Memory B cell (primary cell): ENCODE measurements at places on chromosomes 7 and 10.
A peak's percentile ranks its signal among the peaks of the same experiment; 100 is the strongest.

DNA sequence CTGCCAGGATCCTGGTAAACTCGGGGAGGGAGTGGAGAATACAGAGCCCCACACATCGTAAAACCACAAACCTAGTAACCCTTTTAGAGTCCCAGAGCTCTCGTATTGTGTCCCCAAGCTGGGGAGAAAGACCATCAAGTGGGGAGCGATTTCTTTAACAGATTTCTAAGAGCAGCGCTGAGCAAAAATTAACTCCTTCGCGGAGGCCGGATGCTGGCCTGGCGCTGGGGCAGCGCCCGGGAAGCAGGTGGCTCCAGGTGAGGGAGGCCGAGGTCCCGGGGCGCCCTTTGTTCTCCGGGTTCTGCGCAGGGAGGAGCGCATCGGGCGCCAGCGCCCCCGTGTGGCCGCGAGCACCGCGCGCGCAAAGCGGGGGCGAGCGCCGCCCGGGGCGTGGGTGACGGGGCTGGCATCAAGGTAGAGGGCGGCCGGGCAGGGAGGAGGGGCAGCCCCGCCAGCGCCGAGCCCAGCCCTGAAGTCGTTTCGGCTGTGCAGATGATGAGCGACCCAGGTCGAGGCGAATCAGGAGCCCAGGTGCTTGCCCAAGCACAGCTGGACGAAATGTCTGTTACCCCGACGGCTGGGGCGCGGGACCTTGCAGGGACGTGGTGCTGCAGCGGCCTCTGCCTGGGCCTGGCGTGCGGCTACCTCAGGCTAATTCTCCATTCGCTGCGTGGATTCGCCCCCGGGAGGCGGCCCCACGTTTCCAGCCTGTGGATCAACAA, 10.4 kb upstream of the FGFR2 start:
- DNase-seq = no peak

GRCh38 chr7:89085580-89085979, 290.0 kb upstream of the TEX47 start:
- DNase-seq = no peak

- no peak for DNase-seq
These were observed 192.6 kb downstream of the MGMT start for GRCh38 chr10:129659508-129660268.

DNA sequence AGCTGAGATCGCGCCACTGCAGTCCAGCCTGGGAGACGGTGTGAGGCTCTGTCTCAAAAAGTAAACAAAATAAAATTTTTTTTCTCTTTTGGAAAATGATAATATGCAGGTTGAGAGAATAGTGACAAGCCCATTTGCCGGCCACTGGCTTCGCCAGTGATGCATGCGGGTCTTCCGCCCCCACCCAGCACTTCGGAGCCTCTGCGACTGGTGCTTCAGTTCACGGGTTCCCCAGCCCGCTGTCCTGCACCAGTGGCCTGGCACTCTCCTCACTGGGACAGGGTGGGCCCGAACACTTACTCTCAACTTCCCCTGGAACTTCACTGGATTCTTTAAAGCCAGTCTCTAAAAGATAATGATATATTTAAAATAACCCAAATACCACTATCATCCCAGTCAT, 2.7 kb downstream of the SUN1 start:
- no peak for DNase-seq

GRCh38 chr10:88041243-88042159, 178.1 kb downstream of the PTEN start:
- DNase-seq = no peak

- no peak for DNase-seq
These were observed 575.1 kb downstream of the GALNT17 start for GRCh38 chr7:71707041-71707440.

DNA sequence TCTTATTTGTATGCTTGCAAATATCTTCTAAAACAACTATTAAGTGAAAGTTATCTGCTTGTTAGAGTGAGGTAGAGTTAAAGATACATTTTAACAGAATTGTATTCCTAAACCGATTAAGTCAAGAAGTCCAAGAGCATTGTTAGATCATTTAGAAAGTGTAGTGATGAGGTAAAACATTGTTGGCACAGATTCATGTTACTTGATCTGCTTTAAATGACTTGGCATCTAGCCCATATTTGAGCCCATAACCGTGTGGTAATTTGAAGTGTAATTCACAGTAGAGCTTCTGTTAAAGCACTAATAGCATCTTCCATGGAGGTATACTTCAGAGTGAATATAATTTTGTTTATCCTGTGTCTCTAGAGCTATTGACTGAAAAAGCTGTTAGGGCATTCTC, 62.1 kb downstream of the PTEN start:
- DNase-seq = no peak

DNA sequence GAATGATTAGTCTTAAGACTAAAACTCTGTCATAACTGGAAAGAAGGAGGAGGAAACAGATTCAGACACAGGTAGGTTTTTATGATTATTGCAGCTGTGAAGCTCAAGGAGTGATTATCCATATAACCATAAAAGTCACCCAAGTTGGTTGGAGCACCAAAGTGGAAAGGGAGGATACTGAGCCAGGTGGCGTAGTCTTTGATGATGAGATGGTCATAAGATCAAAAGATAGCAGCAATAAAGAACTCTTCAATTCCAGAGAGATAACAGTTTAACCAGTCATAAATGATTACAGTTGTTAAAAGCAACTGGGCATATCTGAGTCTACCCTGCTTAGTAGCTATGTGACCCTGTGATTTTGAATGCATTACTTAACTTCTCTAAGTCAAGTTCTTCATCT, 8.4 kb downstream of the ABCB1 start:
- DNase-seq = no peak

DNA sequence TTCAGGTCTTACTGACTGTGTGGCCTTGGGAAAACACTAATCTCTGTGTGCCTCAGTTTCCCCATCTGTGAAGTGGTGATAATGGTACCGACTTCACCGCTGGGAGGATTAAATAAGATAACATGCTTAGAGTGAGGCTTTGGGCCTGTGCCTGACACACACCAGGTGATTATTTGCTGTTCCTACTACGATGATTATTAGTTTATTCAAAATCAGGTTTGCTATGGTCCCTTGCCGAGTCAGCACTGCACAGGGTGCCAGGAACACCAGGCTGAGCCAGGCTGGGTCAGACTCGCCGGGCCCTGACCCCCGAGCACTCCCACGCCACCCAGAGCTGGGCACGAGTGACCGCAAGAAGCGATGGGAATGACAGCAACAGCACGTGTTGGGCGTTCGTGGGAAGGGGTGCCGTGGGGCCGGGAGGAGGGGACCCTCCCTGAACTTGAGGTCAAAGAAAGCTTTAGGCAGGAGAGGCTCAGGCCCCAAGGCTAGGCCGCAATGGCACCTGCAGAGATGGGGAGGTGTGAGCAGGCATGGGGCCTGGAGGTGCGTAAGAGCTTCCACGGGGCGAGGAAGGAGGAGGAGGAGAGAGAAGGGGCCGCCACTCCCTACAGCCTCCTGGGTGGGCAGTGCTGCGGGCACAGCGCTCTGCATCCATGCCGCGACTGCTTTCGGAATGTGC, 325.4 kb downstream of the DNAJB6 start:
- no peak for DNase-seq

- DNase-seq = no peak
These were observed at the start of gene RGR for GRCh38 chr10:84244651-84245270. Gene RGR, plus strand, starts transcription at chr10:84245053. Its CDS starts 38 bp downstream, at chr10:84245091.

GRCh38 chr10:33237736-33238624, 96.5 kb downstream of the NRP1 start:
- no peak for DNase-seq

- DNase-seq = no peak
These were observed 141.6 kb downstream of the CPEB3 start for GRCh38 chr10:92149261-92149660.

DNA sequence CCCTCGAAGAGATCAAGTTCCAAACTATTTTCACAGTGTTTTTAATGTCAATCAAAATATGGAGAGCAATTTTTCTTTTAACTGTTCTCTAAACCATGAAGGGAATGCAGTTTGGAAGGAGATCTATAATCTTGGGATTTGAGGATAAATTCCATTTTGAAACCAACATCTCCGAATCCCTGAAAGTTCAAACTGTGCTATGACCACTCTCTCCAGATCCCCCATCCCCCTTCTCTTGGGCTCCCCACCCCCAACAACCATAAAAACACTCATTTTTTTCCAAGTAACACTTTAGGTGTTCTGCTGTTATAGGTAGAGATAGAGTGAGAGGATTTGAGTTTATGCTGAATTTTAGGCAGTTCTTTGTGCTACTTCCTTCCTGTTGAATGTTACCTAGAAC, 1.7 kb downstream of the CALD1 start:
- no peak for DNase-seq

DNA sequence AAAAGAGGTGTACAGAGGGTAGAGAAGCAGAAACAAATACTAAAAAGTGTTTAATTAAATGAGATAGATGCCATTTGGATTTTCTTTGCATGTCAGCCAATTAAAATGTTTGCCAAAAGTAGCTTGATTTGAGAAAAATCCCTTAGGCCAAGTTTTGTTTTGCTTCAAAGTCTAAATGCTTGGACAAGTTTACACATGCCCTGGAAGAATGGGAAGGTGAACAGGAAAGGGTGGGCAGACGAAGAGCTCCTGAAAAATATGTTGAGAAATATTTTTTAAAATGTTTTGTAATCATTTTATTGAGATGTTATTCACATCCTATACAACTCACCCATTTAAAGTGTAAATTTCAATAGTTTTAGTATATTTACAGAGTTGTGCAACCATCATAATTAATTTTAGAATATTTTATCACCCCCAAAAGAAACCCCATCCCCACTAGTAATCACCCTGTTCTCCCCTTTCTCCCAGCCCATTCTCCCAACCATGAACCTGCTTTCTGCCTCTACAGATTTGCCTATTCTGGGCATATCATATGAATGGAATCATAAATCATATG, 98.5 kb upstream of the ANK3 start:
- DNase-seq = no peak

- no peak for DNase-seq
These were observed 59.8 kb downstream of the GRID1 start for GRCh38 chr10:86306628-86307278.

GRCh38 chr7:136868496-136869000, at the start of gene CHRM2:
Gene CHRM2, plus strand, starts transcription at chr7:136868652. Its CDS starts 146,214 bp downstream, at chr7:137014866.
- no peak for DNase-seq

- DNase-seq = no peak
These were observed 22.2 kb downstream of the MKX start for GRCh38 chr10:27723436-27723835.

DNA sequence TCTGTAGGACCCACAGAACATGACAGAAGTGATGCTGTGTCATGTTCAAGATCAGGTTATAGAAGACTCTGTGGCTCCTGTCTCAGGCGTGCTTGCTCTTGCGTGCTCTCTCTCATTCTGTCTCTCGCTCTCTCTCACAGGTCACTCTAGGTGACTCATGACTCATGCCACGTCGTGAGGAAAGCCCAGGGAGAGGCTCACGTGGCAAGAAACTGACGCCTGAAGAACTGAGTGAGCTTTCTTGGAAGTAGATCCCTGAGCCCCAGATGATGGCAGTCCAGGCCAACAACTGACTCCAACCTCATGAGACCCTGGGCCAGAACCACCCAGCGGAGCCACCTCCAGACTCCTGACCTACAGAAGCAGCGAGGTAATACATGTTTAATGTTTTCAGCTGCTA, 103.3 kb downstream of the DNMBP start:
- no peak for DNase-seq

GRCh38 chr10:76036111-76036940, 604.9 kb downstream of the LRMDA start:
- no peak for DNase-seq

DNA sequence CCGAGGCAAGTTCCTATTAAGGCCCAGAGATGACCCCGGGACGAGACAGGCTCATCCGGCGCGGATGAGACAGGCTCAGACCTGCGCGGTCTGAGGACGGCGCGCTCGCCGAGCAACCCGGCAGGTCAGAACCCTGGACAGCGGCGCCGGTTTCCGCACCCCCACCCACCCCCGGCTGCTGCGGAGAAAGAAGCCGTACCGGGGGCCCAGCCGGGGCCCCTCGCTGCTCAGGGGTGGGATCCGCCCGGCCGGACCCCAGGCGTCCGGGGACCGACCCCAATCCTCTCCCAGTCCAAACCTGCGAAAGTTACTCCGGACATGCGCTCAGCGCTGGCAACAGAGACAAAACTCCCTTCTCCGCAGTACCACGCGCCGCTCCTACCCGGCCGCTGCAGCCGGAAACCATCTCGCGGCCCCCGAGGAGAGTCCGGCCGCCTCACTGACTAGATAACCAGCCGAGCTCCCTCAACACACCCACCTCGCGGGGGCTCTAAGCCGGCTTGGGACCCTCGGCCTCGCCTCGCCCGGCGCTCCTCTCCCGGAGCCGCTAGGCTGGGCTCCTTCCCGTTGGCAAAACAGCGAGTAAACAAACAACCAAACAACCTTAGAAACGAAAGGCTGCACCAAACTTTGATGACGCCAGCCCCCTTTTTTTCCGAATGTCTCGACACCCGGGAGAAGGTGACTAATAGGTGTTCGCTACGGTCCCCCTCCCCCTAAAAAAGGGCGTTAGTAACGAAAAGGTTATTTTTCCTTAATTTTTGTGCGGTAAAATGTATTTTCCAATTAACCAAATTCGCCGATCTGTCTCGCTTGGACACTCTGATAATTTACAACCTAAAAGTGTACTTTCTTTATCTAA, 2.3 kb upstream of the DRGX start:
- DNase-seq = peak; percentile 50

DNA sequence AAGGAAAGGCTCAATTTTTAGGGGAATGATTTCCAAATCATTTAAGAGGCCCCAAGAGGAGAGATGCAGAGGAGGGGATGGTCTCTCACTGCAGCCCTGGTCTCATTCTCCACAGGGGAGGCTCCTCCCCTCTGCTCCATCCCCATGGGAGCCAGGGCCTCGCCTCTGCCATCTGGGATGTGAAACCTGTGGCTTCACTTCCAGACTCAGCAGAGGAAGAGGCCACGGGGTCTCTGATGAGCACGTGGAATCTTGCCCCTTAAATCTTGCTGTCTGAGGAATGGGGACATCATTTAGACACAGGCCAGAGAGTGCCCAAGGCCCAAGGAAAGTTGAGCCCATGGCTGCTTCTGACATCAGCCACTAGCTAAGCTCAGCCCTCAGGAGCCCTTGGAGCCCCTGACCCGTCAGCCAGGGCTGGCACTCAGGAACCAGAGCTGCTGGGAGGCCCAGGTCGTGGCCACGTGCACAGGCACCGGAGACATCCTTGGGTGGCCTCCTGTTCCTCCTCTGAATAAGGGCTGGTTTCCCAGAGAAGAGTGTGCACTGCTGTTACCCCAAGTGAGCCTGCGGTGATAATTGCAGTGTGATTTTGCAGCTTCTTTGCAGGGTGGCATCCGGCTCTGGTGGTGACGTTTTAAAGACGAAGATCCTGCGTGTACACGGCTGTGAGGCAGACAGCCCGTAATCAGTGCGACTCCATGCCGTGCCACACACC, 50.5 kb downstream of the VIPR2 start:
- DNase-seq = no peak

GRCh38 chr10:120459185-120459584, 2.2 kb downstream of the PLPP4 start:
- DNase-seq = no peak

- DNase-seq = no peak
These were observed 133.1 kb downstream of the RAPGEF5 start for GRCh38 chr7:22223807-22224206.

GRCh38 chr10:114478281-114478680, 74.0 kb upstream of the AFAP1L2 start:
- no peak for DNase-seq

- DNase-seq = no peak
These were observed 387.2 kb downstream of the BBS9 start for GRCh38 chr7:33516568-33516967.

GRCh38 chr7:8430643-8431042, 2.8 kb upstream of the NXPH1 start:
- no peak for DNase-seq

GRCh38 chr10:112791447-112791846, 158.6 kb upstream of the TCF7L2 start:
- DNase-seq = no peak
